Ecto neural progenitor cell (in vitro differentiated cells): ENCODE measurements at places on chromosomes 1 and 21.

GRCh38 chr1:2504225-2504948 is 22.0 kb downstream of the PANK4 start:
- DNase-seq: no peak

DNA sequence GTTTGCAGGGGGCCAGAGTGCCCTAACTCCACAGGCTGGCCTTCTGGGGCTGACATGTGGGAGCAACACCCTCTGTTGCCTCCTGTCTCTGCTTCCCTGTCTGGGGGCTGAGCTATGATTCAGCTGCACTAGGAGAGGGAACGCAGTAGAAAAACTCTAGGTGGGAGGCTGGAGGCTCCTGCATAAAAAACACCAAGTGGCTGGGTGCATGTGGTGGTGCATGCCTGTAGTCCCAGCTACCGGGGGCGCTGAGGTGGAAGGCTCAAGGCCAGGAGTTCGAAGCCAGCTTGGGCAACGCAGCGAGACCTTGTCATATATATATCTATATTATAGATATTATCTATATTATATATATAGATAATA is 5.6 kb downstream of the KIF17 start:
- no peak for DNase-seq

DNA sequence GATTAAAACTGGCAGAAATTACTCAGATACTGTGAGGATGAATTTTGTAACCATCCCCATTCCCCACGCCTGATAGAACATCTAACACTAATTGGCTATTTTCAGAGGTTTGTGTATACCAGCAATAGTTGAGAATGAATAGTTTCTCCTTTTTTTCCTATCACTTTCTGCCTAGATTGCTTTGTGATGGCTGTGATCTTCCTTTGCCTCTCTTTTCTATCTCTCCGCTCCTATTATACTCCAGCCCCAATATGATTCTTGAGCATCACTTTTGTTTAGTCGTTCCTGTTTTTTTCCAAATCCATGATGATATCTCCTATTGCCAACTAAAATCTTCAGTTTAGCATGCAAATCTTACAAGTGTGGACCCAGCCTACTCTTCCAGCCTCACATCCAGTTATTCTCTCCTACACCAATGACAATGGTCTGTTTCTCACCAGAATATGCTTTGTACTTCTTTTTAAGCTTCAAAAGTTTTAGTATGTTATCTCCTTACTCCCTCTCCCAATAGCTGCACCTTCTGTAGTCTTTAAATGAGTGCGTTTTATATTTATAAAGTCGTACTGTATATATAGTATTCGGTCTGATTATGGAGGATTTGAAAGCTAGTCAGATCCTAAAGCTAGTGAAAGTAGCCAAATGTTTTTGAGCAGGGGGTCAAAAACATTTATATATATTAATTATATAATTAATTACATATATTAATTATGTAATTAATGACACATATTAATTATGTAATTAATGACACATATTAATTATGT is 25.2 kb downstream of the MAGI3 start:
- no peak for DNase-seq

- no peak for DNase-seq
These were observed 10.1 kb downstream of the VAV3 start for GRCh38 chr1:107954719-107955415.

DNA sequence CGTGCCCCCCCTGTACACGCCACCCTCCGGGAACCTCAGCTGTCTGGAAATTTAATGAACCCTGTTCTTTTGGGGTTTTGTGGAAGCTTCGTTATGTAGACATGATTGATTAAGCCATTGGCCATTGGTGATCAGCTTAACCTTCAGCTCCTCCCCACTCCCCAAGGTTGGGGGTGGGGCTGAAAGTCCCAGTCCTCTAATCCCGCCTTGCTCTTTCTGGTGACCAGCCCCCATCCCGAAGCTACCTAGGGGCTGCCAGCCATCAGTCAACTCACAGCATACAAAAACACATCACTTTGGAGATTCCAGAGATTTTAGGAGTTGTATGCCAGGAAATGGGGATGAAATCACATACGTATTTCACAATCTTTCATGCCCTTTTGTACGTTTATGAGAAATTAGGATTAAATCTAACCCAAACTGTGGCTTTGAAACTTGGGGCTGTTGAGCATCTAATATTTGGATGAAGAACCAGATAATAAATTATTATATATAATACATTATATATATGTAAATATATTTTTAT is 52.3 kb downstream of the BACE2 start:
- DNase-seq: no peak

- no peak for DNase-seq
These were observed 166.8 kb downstream of the HIVEP3 start for GRCh38 chr1:41751804-41752513.

- DNase-seq: no peak
These were observed 20.9 kb downstream of the NTMT2 start for GRCh38 chr1:170166518-170167180.

DNA sequence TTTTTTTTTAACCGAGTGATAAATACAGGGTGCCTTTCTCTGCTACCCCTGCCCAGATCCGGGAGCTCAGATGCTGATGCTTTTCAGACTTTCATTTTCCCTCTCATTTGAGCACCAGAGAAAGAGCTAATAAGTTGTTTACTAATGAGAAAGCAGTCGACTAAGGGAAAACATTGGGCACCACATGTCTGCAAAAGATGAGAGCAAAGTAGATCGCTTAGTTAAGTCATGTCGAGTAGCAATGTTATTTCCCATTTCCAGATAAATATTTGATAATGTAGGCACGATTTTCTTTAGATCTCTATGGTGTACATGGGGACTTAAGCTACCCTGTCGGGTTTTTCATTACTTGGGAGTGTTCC is 1.2 kb downstream of the PKN2 start:
- DNase-seq: no peak

DNA sequence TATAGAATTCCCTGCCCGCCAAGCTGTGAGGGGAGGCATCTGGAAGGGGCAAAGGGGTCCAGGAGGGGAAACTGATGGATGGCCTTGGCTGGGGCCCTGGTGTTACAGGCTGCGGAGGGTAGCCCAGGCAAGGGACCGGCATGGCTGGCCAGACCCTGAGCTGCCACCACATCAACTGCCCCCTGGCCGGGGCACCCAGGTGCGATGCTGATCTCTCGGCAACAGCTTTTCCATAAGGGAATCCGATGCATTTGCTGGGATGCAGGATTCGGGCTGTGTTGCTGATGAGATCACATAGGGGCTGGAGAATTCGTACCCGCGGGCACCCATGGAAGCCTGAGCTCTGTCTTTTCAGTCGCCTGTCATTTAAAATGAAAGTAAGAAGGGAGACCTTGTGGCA is 73.7 kb downstream of the PRDM16 start:
- DNase-seq: no peak

GRCh38 chr1:57206038-57206437 is 217.8 kb downstream of the DAB1 start:
- no peak for DNase-seq

- no peak for DNase-seq
These were observed 186.1 kb downstream of the NTNG1 start for GRCh38 chr1:107326824-107327445.

- DNase-seq: no peak
These were observed 15.6 kb downstream of the PRKACB start for GRCh38 chr1:84159533-84160240.

DNA sequence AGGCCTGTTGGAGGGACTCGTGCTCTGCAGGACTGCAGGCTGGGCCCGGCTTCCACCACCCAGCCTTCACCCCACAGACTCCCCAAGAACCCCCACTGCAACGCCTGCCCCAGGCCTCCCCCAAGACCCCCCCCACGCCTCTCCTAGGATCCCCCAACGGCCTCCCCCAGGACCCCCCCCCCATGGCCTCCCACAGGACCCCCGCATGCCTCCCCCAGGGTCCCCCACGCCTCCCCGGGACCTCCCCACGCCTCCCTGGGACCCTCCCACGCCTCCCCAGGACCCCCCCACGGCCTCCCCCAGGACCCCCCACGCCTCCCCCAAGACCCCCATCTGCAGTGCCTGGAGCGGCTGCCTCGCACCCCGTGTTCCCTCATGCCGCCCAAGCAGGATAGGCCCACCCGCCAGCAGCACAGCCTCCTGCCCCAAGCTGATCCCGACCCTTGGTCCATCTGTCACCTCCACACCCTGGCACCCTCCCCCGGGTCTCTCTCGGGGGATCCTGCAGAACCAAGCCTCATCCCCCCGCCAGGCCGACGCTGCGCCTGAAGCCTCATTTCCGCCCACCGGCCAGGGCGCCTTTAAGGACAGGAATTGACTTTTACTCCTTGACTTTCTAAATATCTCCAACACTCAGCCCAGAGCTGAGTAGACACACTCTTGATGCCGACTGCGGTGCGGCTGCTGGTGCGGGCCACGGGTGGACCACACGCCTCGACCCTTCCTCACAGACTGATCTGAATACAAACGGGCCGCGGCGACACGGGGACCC is 14.1 kb upstream of the RNF223 start:
- DNase-seq: peak; percentile 36

DNA sequence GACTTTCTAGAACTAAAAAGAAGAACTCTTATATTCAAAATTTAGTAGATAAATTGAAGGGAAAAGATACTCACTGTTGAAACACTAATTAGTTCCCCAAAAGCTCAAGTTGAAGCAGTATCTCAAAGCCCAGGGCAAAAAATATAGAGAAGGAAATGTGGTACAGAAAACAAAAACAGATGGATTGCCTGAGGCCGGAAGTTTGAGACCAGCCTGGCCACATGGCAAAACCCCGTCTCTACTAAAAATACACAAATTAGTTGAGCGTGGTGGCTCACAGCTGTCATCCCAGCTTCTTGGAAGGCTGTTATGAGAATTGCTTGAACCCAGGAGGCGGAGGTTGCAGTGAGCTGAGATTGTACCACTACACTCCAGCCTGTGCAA is 36.0 kb downstream of the FAM177B start:
- no peak for DNase-seq

- no peak for DNase-seq
These were observed 12.5 kb downstream of the TRMT1L start for GRCh38 chr1:185144233-185144632.

GRCh38 chr1:203204756-203205155 is 18.3 kb upstream of the CHI3L1 start:
- DNase-seq: no peak

- no peak for DNase-seq
These were observed 29.2 kb downstream of the SZT2 start for GRCh38 chr1:43418858-43419257.

- DNase-seq: no peak
These were observed 21.9 kb upstream of the C21orf91 start for GRCh38 chr21:17841103-17841502.
